ENCODE measurements at places on chromosomes 2 and 18.

DNA sequence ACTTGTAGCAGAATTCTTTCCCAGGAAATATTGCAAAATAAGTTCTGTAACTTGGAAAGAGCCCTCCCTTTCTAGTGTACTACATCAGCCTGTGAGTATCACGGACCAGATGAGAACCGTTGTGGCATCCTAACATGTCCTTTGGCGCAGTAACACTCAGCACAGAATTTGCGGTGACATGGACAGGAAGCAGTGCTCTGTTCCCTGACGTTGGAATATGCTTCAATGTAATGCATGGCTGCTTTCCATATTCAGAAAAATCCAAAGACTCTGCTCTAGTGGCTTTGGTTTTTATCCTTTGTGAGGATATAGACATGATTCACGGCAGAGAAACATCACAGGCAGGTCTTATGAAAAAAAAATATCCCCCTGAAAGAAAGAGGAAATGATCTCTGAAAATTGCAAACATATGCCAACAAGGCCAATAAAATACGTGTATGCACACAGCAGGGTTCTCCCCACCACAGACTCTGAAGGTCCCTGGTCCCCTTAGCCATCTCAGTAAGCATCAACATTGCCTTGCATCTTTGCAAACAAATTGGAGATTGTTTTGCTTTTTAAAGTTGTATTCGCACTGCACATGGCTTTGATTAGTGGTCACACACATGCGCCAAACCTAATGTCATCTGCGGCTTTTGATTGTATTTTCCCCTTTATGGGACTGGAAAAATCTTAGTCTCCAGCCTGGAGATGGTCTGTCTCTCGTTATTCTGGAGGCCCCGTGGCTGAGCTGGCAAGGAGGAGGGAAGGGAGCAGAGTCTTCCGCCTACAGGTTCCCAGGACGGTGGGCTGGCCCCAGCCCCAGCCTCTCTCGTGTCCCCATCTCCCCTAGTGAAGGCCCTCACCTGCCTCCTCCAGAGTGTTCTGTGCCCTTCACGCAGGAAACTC is 122.9 kb downstream of the COPS8 start:
- no peak for DNase-seq

GRCh38 chr2:241379481-241380480 is 23.7 kb downstream of the FARP2 start:
- DNase-seq, result no peak

- no peak for DNase-seq
These were observed 2.3 kb downstream of the EGR4 start for GRCh38 chr2:73291093-73291460.

DNA sequence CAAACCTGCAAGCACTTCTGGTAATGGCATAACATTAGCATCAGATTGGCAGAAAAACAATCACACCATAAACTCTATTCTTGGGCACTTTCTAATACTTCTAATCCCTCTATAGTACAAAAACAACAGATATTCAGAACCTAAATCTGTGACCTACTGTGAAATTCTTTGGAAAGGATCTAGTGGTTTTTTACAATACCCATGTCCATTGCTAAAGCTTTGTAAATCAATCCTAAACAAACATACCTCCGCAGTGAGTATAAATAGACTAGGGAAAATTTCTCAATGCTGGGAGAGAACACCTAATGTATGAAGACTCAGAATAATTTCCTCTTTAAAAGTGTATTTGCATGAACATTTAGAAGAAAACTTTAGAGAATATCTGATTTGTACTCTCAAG is 1098.5 kb upstream of the DDX18 start:
- no peak for DNase-seq

GRCh38 chr2:1650085-1650872 is 94.0 kb downstream of the PXDN start:
- DNase-seq, result no peak

- DNase-seq, result no peak
These were observed 357.4 kb upstream of the GULP1 start for GRCh38 chr2:187934236-187934635.

GRCh38 chr2:67564076-67564475 is 166.9 kb downstream of the ETAA1 start:
- no peak for DNase-seq

- DNase-seq, result no peak
These were observed at the start of gene CNTNAP5 for GRCh38 chr2:124025171-124025580. TSS of gene CNTNAP5 (plus strand) at chr2:124025287. CDS start at chr2:124025651, 364 bp downstream.

DNA sequence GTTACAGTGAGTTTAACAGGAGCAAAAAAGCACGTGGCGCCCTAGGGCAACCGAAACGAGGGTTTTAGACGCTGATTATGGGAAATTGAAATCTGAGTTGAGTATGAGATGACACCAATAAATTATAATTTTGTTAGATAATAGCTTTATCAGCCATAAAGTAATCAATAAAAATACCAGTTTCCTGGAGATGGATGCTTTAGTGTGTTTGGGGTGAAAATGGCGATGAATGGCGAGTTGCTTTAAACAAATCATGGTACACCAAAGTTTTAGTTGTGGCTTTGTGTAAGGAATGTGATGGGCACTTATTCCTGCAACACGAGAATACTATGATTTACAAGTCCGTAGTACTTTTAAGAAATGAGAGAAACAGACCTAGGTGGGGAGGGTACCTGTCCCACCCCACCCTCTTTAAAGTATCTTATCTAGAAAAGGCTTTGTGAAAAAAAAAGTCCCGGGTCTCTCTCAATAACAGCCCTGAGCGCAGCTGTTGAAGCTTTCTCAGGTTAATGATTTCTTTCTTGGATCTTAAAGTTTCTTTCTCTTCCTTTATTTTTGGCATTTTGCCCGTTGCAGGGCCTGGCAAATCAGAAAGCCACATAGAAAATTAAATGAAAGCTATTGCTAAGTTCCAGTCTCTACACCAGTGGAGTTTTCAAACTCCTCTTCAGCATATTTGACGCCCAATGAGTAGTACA is 1.5 kb upstream of the RRM2 start:
- peak; percentile 70 for DNase-seq

DNA sequence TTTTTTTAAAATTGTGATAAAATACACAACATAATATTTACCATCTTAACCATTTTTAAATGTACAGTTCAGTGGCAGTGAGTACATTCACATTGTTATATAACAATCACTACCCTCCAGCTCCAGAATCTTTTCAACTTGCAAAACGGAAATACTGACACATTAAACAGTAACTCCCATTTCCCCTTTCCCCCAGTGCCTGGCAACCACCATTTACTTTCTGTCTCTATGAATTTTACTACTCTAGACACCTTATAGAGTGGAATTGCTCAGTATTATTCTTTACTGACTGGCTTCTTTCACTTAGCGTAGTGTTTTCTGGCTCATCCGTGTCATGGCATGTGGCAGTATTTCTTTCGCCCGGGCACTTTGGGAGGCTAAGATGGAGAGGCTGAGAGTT is 32.6 kb downstream of the FASTKD2 start:
- no peak for DNase-seq

DNA sequence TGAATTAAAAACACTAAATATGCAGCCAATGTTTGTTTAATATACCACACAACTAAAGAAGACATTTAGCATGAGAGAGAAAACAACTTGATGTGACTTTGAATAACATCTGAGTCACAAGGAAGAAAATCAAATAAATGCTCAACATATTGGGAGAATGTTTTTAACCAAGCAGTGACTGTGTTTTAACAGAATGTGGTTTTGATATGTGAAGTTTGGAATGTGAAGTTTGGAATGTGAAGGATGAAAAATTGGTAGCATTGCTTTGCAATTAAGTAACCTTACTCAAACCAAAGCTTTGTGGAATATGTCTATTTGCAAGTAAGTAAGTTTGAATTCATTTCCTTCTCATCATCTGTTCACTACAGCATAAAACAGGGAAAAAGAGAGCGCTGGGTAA is 128.2 kb upstream of the DNAJC10 start:
- no peak for DNase-seq

GRCh38 chr2:263774-264492 is at the start of gene SH3YL1:
TSS of gene SH3YL1 (minus strand) at chr2:264032. CDS start at chr2:263984, 48 bp downstream.
- DNase-seq, result peak; percentile 62

GRCh38 chr2:38155015-38155414 is 79.1 kb upstream of the CYP1B1 start:
- no peak for DNase-seq

DNA sequence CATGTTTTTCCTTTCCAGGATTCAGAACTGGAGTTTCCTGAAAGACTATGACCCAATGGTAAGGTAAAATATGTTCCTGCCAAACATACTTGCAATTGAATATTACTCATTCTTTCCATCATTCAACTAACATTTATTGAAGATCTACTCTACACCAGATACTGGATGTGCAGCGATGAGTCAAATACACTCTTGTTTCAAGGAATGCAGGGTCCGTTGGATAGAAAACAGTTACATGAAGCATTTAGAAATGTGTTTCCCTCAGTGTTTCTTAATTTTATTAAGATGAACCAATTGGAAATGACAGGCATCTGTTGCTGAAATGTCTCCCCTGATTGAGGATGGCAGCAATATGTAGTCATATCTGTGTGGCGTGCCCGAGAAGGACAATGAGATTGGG is 14.8 kb upstream of the SLC66A3 start:
- no peak for DNase-seq

Data from LoVo (cell line).